Vein endothelial cell (primary cell): ENCODE measurements at places on chromosomes 2 and 18. TPM values are rescaled to one million over a fixed set of nuclear protein-coding genes. Genes with fewer than 3 reads are reported as not detected.

CPLX4 gene
- total RNA-seq = not detected in 2 replicates

LIPG gene
- total RNA-seq = 30.4 and 80.9 TPM in 2 replicates

CCBE1 gene
- 1.3 and 3.3 TPM in 2 replicates for total RNA-seq

ALPP gene
- not detected in 2 replicates for total RNA-seq

PLCL1 gene
- 1.6 and 7.3 TPM in 2 replicates for total RNA-seq

CNGA3 gene
- total RNA-seq = not detected in 2 replicates

SPATS2L gene
- total RNA-seq = 38.9 and 43.2 TPM in 2 replicates

RNF125 gene
- 2.0 and 4.8 TPM in 2 replicates for total RNA-seq

GALNT5 gene
- total RNA-seq = not detected in 2 replicates

FECH gene
- total RNA-seq = 23.8 and 34.2 TPM in 2 replicates

HAUS1 gene
- total RNA-seq = 54.6 and 92.4 TPM in 2 replicates

ZDBF2 gene
- total RNA-seq = 13.4 and 13.5 TPM in 2 replicates

RESP18 gene
- not detected in 2 replicates for total RNA-seq

SLC4A5 gene
- total RNA-seq = 0.65 and 1.1 TPM in 2 replicates

SFT2D3 gene
- 5.2 TPM in 2 replicates for total RNA-seq

IHH gene
- total RNA-seq = 0.33 TPM in 1 of 2 replicates, not detected in the other

MDH1B gene
- total RNA-seq = 0.33 and 0.57 TPM in 2 replicates

RAX gene
- not detected in 2 replicates for total RNA-seq

PTPN18 gene
- total RNA-seq = 25.1 and 28.1 TPM in 2 replicates

CFAP53 gene
- total RNA-seq = under 0.01 and 0.10 TPM in 2 replicates

KIF3C gene
- total RNA-seq = 19.1 and 23.2 TPM in 2 replicates

SERPINB4 gene
- not detected in 2 replicates for total RNA-seq

GRHL1 gene
- total RNA-seq = 0.57 and 0.65 TPM in 2 replicates

ASPRV1 gene
- total RNA-seq = 0.33 and 0.38 TPM in 2 replicates

EMILIN2 gene
- 3.3 and 4.6 TPM in 2 replicates for total RNA-seq

TSHZ1 gene
- 12.1 and 14.3 TPM in 2 replicates for total RNA-seq

KCNK3 gene
- not detected in 2 replicates for total RNA-seq

SLC5A7 gene
- not detected in 2 replicates for total RNA-seq

GPBAR1 gene
- total RNA-seq = 0.10 and 0.33 TPM in 2 replicates

EDAR gene
- total RNA-seq = not detected in 2 replicates

CYB5A gene
- 32.8 and 34.9 TPM in 2 replicates for total RNA-seq

MYCN gene
- total RNA-seq = 4.9 and 5.5 TPM in 2 replicates

NGEF gene
- total RNA-seq = 0.10 TPM in 1 of 2 replicates, not detected in the other

NEB gene
- 1.2 and 1.3 TPM in 2 replicates for total RNA-seq
